ENCODE measurements at places on chromosomes 1 and 21.
A peak's percentile ranks its signal among the peaks of the same experiment; 100 is the strongest.

GRCh38 chr1:33143176-33143575 lies 38.7 kb downstream of the TRIM62 start:
- DNase-seq = no peak

GRCh38 chr1:41927118-41927517 lies 8.4 kb upstream of the HIVEP3 start:
- DNase-seq = no peak

- DNase-seq = no peak
Observed at GRCh38 chr1:162976628-162977027, 92.5 kb upstream of the RGS4 start.

GRCh38 chr1:220341126-220341525 lies 68.9 kb upstream of the RAB3GAP2 start:
- no peak for DNase-seq

DNA sequence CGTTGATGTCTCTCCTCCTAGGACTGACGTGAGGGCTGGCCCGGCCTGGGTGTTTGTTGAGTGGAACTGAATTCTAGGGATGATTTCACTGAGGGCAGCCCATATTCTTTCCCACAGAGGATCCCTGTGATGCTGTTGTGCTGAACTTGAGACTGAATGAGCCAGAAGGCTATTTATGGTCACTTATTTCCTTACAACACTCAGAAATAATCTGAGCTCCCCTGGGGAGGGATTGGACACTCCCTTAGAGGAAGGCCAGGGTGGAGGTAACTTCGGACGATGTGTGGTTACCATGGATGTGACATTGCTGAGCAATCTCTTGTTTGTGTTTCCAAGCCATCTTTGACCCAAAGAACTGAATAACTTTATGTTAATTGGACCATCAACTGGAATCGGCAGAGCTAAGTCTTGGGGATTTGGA lies 5.1 kb upstream of the TMCO4 start:
- DNase-seq = no peak

DNA sequence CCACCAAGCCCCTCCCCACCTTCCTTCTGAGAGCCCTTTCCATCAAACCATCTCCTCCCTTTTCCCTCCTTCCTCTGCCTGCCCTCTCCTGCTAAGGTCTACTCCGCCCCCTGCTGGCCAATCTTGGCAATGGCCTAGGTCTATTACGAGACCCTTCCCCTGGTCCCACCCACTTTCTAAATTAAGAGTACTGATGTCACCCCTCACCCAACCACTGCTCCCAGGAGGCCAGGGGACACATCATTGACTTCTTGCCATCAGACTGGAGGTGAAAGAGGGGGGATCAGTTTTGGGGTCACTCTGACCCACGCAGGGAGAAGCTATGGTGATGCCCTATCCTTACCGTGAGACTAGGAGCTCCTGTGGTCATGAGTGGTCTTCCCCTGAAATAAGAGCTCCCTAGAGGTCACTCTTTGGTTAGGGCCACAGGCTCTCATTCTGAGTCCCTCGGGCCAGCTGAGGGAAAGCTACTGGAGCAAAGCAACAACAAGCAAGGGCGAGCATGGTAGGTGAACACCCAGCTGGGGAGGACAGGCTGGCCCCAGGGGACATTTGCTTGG lies 34.6 kb upstream of the S100A7 start:
- DNase-seq = peak; percentile 84

DNA sequence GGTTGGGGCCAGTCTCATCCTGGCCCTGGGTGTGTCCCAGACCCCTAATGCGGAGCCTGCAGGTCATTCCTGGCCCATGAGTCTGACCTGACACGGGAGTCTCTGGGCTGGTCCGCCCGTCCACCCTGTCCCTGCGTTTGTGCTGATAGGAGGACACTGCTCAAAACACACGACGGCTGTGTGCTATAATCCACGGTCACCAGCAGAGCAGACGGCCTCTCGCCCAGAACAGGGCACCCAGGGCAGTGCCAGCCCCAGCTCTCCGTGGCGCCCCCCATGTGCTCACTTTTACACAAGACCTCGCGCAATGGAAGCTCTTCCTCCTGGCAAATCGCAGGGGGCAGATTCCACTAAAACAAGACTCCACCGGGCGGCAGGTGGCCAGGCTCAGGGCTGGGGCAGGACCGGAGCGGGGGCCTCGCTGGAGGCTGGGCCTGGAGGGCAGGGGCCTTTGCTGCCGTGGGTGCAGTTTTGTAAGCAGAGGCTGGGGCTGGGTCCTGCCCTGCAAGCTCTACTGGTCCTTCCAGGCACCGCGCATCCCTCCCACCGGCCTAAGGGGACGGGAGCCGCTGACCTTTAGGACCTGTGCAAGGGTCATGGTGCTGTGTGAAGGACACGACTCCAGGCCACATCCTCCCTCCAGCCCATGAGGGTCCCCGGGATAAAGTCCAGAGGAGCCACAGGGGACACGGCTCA lies 10.6 kb upstream of the SLC19A1 start:
- DNase-seq = no peak

DNA sequence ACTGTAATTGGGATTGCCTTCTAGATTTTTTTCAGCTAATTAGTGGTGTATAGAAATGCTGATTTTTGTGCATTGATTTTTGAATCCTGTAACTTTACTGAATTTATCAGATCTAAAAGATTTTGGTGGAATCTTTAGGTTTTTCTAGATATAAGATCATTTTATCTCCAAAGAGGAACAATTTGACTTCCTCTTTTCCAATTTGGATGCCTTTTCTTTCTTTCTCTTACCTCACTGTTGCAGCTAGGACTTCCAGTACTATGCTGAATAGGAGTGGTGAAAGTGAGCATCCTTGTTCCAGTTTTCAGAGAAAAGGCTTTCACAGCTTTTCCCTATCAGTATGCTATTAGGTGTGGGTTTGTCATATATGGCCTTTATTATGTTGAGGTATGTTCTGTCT lies 53.6 kb downstream of the TESK2 start:
- peak; percentile 31 for DNase-seq

GRCh38 chr1:28680151-28680550 lies 11.6 kb downstream of the GMEB1 start:
- DNase-seq = no peak

GRCh38 chr1:47976267-47976666 lies 20.9 kb downstream of the TRABD2B start:
- DNase-seq = no peak

GRCh38 chr21:42836402-42836666 lies 43.0 kb downstream of the WDR4 start:
- no peak for DNase-seq

GRCh38 chr1:161073474-161074121 lies 3.9 kb upstream of the ARHGAP30 start:
- DNase-seq = peak; percentile 5

- DNase-seq = no peak
Observed at GRCh38 chr1:190226006-190226405, 251.7 kb downstream of the BRINP3 start.

- no peak for DNase-seq
Observed at GRCh38 chr1:5971471-5972197, 20.6 kb downstream of the NPHP4 start.

- DNase-seq = no peak
Observed at GRCh38 chr1:94036730-94037129, 84.2 kb downstream of the ABCA4 start.

DNA sequence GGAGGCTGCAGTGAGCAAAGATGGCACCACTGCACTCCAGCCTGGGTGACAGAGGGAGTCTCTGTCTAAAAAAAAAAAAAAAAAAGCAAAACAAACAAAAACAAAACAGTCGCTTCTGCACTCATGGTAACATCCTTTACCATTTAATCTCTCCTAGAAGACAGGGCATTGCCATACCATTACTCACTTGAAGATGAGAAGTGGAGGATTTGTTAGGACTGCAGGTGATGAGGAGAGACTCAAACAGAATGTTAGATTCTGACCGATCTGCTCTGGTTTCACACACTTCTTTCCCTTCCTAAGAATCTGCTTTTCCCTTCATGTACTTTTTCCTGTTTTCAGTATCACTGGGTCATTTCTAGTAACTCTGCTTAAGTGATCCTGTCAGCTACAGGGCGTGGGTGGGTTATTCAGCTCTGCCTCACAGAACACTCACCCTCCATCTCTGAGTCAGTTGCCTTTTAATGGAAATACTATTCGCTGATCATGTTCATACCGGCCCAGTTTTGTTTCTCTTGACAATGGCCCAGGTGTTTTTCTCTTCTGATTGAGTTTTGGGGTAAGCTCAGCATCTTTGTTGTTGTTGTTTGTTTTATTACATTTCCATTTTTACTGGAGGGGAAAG lies 148.0 kb upstream of the ERG start:
- DNase-seq = no peak

GRCh38 chr1:94154989-94155388 lies 34.0 kb upstream of the ABCA4 start:
- no peak for DNase-seq

DNA sequence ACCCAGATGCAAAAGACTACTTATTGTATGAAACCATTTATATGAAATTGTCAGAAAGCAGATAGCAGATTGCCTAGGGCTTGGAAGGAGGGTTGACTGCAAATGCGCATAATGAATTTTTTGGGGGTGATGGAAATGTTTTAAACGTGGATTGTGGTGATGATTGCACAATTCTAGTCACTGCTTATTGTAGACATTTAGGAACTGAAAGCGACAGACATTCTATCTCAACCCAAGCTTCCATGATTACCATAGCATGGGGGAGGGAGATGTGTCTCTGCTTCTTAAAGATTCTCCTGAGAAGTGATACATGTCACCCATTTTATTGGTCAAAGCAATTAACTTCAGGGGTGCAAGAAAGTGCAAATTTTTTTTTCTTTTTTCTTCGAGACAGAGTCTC lies 2.8 kb upstream of the MTF2 start:
- DNase-seq = peak; percentile 26

DNA sequence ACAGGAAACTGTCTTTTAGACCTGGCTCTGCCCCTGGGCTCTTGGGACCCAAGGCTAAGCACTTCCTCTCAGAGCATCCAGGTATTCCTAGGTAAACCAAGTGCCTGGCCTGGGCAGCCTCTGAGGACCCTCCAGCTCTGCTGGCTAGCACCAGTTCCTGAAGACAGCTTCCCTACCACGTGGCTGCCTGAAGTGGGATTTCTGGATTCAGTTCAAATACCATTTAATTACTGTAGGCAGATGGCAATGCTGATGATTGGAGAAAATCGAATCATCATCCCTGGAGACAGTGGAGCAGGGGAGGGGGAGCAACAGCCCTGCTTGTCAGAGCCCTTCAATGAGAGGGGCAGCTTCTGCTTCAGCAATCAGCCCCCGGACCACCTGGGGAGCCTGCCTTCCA lies 11.9 kb downstream of the KIF21B start:
- DNase-seq = no peak

- DNase-seq = peak; percentile 87
Observed at GRCh38 chr1:198156111-198156744, 570 bp upstream of the NEK7 start.

DNA sequence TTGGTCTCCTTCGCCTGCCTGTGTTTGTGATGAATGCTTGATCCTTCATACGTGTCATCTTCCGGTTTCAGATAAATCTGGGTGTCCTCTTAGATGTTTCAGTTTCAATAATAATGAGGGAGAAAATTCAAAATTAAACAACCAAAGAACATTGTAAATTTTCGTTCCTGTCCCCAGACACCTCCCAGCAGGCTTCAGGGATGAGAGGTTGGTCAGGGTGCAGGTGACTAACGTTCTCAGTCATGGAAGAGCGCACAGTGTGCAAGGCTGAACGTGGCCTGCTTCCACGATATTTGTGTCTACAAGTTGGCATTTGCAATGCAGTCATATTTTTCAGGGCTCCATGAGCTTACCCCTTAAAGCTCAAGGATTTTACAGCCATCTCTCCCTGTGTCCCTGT lies 147.1 kb upstream of the ARHGEF16 start:
- DNase-seq = no peak

DNA sequence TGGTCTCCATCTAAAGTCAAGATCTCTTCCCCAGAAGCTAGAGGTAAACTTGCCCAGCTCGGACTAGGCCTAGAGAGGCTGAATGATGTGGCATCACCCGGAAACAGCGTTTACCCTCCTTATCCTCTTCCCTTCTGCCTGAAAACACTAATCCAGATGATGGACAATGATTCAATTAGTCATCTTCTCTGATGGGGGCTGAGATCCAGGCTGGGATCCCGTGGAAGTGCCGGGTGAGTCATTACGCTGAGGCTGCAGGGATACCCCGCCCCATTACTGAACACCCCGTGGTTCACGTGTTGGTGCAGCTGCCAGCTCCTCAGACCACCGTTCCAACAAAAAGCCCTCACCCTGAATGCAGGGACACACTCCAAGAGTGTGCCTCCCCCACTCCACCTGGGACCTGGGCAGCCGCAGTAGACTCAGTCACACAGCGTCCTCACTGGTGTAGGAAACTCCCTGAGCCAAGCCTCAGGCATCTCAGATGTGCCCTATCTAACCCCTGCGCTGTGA lies 2.0 kb downstream of the S100A6 start:
- DNase-seq = no peak

GRCh38 chr1:117616356-117616755 lies 10.5 kb downstream of the TENT5C start:
- no peak for DNase-seq

DNA sequence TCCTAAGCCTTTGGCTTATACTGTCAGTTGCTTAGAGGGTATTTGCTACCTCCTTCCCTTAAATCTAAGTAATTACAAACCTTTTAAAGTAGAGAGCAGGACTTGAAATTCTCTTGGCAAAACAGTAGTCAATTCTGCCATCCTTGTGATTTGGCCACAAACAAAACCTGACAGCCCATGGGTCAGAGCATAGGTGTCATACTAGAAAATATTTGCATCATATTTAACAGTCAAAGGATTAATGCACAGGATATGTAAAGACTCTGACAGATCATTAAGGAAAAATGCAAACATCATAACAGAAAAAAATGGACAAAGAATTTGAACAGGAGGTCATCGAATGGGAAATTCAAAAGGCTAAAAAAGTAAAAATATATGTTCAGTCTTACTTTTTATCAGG lies 50.5 kb downstream of the ZFYVE9 start:
- DNase-seq = no peak

DNA sequence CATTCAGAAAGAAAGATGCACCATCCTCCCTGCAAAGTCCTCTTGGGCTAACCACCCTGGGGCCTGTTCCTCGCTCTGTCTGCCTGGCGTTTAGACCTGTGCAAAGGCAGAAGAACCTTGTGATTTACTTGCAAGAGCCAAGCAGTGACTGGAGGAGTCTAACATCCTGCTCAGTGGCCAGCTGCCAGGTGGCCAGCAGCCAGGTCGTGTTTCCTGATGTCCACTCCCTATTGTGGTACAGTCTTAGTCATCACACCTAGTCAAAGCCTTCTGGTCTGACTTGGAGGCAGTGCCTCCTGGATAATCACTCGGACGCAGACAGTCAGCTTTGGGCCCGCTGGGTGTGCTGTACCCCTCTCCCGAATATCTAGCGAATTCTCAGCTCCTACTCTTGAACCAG lies 118.1 kb downstream of the PGBD5 start:
- DNase-seq = no peak

- no peak for DNase-seq
Observed at GRCh38 chr1:218850367-218850766, 323.3 kb upstream of the LYPLAL1 start.

GRCh38 chr1:20487236-20487590 lies 1.2 kb upstream of the CAMK2N1 start:
- no peak for DNase-seq
